EL (cell line): ENCODE measurements at places on chromosomes 1 and 21.
A peak's percentile ranks its signal among the peaks of the same experiment; 100 is the strongest.

GRCh38 chr1:209895709-209896108 is 42.3 kb upstream of the SYT14 start:
- DNase-seq, result peak; percentile 71

DNA sequence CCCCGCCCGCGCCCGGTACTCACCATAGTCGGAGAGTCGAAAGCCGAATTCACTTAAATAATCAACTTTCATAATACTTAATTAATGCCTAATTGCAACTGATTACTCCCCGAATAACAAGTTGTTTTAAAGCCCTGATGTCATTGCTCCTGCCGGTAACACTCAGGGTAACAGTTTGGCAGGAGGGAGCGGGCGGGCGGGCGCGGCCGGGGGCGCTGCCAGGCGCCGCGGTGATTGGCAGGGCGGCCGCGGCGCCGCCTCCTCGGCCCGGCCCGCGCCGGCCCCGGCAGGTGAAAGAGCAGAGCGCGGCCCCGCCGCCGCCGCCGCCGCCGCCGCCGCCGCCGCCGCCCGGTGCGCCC is 102.2 kb downstream of the CASZ1 start:
- peak; percentile 51 for DNase-seq

- peak; percentile 15 for DNase-seq
Observed at GRCh38 chr1:90959352-90960206, 62.3 kb downstream of the ZNF644 start.

DNA sequence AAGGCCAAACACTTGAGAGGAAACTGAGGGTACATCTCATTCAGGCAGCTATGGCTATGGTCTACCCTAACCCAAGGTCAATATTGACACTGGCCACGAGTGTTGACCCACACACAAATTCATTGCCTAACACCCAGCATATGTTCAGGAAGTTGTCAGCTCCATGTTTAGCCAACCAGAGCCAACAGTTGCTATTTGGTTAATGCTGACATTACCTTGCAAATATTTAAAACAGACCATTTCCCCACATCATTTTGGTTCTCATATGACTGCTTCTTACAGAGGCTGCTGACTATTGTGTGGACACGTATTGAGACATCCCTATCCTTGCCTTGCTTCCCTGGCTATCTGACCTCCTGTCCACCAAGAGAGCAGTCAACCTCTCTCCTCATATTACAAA is 97.3 kb downstream of the LMX1A start:
- DNase-seq, result no peak

GRCh38 chr1:6163973-6164617 is 16.0 kb downstream of the CHD5 start:
- DNase-seq, result no peak

DNA sequence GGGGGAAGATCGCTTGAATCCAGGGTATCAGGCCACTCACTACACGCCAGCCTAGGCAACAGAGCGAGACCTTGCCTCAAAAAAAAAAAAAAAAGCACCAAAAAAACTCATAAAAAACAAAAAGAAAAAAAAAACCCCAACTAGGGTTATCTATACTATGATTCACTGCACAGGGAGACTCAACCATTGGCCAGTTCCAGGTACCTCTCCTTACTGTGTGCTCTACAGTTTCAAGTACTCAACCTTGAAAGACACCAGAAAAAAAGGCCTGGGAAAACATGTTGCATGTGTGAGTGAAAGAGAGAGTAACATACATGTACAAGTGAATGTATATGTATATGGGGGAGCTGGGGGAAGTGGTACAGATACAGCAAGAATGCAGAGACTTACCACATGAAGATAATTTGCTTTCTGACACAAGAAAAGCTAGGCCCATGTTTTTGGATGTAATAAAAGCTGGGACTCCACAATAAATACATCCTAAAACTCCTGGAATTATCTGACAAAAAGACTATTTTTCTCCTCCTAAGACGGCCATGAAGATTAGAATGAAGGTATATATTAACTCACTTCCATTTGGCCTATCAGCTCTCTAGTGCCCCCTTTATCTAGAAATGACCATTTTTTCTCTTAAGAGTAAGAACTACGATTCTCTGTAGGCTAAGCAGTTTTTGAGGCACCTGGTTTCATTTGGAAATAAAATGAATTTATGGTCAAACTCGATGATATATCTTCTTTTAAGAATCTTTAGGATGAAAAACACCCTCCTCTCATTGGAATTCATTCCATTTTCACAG is 52.2 kb downstream of the SLC27A3 start:
- DNase-seq, result no peak

GRCh38 chr1:38733761-38734160 is 125.8 kb downstream of the RRAGC start:
- no peak for DNase-seq

DNA sequence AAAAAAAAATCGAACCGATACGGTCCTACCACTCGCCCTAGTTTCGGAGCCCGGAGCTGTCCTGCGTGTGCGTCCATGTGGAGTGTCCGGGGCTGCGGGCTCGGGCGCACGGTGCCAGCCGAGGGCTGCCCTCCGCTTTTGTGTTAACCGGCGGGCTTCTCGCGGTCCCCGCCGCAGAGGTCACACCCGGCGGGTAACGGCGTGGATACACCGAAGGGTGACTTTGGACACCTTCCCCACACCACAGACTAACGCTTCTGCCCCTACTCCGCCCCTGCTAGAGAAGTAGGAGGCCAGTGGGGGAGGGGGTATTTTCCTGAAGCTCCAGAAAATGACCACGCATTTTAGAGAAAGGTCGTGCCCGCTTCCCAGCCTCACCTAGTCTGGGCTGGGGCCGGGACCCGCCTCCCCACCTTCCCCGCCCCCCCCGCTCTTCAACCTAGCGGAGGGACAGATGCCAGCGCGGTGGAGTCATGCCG is 609 bp upstream of the ATF3 start:
- no peak for DNase-seq

DNA sequence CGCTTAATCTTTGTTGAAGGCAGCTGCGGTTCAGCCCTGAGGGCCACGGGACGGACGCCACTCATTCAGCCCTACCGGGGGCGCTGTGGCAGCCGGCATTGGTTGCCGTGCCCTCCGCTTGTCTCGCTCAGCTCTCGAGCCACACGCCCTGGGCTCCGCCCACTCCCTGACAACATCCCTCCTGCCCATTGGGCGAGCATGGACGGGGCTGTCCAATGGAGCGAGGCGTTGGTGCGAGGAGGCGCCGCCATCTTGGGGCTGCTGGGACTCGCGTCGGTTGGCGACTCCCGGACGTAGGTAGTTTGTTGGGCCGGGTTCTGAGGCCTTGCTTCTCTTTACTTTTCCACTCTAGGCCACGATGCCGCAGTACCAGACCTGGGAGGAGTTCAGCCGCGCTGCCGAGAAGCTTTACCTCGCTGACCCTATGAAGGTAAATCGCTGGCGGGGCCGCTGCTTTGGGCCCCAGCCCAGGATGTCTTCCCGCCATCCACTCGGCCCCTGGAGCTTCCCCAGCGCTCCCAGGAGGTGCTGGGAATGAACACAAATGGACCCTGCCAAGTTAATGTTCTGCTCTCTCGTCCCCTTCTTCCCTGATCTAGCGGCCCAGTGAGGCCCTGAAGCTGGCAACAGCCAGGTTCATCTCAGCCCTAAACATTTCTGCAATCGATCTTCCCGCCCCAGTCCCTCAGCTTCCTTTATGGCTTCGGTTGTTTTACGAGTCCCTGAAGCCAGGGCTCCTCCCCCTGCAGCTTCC is at the start of gene SRP9:
Gene SRP9, plus strand, starts transcription at position 244 of the 754 bp plus-strand sequence. Its CDS starts 115 bp downstream, at position 359.
- peak; percentile 99 for DNase-seq

DNA sequence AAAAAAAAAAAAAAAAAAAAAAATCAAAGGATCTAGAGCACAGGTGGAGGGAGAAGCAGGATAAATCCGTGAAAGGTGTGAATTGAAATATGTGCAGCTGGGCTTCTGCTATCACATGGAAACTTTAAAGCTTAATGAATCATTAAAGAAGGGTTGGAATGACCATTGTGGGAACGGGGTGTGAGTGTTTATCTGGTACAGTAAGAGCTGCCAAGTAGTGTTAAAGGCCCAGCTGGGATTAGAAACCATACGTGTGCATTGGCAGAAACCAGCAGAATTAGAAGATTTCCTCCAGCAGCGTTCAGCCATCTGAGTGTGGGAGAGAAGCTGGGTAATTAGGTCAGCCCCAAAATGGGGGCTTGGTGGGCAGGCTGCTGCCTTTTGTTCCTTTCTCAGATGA is 13.5 kb downstream of the FALEC start:
- DNase-seq, result peak; percentile 57

DNA sequence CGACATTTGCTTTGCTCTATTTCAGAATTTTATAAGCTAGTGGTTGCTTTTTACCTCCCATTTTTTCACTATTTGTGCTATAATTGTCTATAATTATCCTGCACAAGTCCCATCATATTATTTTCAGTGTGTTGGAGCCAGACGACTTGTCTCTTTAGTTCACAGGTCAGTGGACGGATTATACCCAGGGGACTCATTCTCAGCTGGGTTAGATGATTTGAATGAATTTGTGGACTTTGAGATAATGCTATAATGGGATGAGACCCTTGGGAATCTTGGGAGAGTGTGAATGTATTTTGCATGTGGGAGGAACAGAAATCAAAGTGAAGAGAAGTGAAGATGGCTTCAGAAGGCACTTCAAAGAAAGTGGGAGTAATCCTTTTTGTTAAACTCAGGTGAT is 31.5 kb upstream of the KCNK1 start:
- DNase-seq, result no peak

DNA sequence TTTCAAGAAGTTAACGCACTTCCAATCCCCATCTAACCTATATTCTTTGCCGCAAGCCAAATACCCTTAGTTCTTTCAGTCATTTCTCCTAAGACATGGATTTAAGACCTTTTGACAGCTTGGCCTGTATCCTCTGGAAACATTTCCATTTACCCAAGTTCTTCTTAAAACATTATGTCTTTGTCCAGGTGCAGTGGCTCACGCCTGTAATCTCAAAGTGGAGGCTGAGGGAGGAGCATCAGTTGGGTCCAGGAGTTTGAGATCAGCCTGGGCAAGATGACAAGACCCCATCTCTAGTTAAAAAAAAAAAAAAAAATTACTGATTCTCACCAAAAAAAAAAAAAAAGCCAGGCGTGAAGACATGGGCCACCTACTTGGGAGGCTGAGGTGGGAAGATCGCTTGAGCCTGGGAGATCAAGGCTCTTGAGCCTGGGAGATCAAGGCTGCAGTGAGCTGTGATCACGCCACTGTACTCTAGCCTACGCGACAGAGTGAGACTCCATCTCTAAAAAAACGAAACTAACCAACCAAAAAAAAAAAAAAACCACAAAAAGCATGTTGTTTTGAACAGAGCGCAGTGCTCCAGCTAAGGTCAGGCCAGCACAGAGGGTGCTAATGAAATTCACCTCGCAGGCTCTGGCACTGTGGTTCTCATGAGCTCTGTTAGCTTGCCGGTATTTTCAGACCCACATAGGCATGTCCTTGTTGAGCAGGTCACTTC is 36.0 kb downstream of the NUAK2 start:
- DNase-seq, result no peak

DNA sequence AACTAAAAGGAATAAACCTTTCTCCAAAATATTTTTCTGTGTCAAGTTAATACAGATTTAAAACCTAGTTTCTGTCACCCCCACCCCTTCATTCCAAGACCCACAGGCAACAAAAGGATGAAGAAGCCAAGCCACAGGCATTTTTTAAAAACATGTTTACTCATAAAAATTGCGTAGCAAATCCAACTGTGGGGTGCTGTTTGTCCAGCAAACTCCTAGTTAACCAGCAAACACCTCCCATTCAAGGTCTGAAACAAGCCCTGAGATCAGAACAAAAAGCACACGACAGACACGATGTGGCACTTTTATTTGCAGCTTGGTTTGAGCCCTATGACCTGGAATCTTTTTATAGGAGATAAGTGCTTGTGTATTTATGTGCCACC is 149.9 kb upstream of the CAMK1G start:
- peak; percentile 26 for DNase-seq

GRCh38 chr1:48077795-48078222 is 80.6 kb upstream of the TRABD2B start:
- no peak for DNase-seq

- DNase-seq, result no peak
Observed at GRCh38 chr1:232084584-232085223, 458.1 kb downstream of the DISC1 start.

GRCh38 chr1:224707843-224708725 is 92.0 kb downstream of the CNIH3 start:
- DNase-seq, result peak; percentile 74

GRCh38 chr1:223748405-223748772 is 36.0 kb downstream of the CAPN2 start:
- peak; percentile 52 for DNase-seq

DNA sequence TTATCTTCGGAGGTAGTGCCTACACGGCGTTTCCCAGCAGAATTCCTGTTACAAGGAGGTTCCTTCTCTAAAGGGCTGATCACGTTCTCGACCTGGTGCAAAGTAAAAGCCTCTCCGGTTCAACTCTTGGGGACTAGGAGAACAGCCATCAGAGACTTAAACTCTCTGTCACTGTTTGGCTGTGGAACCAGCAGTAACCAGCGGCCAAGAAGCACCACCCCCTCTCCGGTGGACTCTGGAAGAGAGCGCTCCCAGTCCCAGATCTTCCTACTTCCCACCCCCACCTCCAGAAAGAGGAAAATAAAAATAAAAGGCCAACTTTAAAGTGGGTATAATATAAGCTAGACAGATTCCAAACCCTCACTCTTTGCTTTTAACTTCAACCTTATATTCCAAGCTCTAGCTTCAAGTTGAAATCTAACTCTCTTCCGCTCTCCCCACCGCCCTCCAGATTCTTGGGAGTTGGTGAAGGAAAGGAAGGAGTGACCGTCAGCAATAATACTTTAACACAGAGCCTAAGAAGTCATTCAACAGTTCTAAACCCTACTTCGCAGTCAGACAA is 2.9 kb downstream of the BRINP3 start:
- DNase-seq, result no peak

- DNase-seq, result no peak
Observed at GRCh38 chr1:41780916-41781315, 137.8 kb downstream of the HIVEP3 start.

GRCh38 chr1:216015116-216015515 is 408.1 kb downstream of the USH2A start:
- DNase-seq, result no peak

DNA sequence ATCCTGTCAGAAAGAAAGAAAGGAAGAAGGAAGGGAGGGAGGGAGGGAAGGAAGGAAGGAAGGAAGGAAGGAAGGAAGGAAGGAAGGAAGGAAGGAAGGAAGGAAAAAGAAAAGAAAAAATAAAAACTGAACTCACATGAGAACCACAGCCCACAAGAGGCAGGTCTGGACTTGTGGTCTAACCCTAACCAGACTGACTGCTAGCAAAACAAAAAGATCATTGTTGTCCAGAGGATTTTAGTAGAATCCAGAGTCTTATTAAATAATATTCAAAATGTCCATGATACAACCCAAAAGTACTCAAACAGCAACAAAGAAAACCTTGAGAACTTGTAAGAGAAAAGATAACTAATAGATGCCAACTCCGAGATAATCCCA is 4.7 kb upstream of the ITGB2 start:
- DNase-seq, result no peak

GRCh38 chr21:42324896-42325295 is 9.7 kb upstream of the TFF3 start:
- no peak for DNase-seq

GRCh38 chr1:33711511-33711910 is 152.4 kb upstream of the HMGB4 start:
- DNase-seq, result no peak
